ENCODE measurements at places on chromosomes 11 and 22.

DNA sequence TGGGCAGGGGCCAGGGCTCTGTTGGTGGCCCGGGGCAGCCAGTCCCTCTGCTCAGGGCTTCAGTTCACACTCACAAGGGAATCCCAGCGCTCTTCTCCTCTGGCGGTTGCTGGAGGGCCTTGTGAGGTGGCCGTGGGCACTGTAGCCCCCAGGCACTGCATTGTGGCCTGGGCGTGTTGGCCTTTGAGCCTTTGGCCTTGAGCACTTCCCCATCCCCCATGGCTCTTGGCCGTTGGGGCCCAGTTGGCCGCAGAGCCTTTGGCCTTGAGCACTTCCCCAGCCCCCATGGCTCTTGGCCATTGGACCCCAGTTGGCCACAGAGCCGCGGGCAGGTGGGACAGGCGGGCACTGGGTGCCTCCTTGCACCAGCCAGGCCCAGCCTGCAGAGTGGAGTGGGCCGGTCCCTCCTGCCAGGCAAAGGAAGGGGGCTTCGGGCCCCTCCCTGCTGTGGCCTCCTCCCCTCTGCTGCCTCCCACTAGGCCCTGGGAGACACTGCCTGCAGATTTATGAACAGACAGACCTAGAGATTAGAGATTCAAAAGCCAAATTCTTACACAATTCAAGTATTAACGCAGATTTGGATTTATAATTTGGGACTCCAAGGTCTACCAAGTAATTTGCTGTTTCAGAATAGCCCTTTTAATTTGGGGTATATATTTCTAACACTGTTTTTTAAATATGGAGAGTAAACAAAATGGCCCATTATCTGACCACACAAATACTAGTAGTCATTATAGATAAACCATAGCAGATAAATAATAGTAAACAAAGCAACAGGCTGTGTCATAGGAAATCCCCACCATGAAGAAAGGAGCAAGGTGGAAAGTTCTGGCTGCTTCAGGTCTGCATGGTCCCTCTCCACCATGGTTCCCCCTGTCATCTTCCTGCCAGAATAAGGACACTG, 18.2 kb upstream of the TXNRD2 start:
- no peak for DNase-seq

DNA sequence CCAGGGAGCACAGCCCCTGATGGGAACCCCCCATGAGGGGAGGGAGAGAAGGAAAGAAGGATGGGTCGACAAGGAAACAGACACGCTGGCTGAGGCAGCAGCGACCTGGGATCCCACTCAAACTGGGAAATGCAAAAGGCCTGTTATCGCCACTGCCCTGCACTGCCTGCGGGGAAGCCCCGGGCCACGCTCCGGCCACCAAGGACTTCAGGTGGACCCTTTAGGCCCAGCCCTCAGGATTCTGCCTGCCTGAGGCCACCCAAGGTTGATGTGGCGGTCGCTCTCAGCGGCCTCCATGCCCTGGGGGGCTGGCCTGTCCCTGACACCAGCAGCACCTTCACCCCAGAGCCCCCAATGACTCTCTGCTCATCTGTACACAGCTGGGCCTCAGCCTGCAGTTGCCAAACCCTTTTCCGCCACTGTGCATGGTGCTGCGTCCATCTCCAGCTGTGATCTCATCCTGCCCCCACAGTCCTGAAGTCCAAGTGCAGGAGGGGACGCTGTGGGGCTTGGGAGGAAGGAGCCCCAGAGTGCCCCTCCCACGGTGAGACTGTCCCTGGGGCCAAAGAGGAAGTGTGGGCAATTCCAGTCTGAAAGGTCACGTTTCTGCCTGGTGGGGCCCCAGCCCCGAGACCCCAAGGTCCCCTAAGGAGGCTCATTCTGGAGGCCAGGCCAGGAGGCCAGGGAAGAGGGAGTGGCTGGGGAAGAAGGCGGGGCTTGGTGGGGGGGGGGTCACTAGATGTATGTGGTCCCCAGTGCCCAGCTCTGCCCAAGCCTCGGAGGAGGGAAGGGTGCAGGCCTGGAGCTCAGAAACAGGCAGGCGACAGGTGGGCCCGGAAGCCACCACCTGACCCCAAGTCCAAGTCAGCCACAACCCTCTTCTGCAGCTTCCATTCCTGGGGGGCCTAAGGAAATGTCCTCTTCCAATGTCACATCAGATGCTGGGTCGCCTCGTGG, 31.6 kb downstream of the OSBPL5 start:
- DNase-seq, result no peak

DNA sequence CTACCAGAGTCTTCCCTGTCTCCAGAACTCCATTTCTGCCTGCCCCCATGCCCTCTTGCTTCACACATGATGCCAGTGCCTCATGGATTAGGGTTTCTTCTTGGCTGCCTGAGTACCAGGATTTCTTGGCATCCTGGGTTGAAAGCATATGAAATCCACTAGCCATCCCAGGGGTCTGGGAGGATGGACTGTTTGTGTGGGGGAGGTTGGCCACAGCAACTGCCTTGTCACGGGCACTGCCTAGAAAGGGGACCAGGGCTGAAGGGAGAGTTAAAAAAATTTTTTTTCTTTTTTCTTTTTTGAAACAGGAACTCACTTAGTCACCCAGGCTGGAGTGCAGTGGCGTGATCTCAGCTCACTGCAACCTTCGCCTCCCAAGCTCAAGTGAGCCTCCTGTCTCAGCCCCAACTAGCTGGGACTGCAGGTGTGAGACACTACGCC, 4.2 kb downstream of the USP35 start:
- no peak for DNase-seq

DNA sequence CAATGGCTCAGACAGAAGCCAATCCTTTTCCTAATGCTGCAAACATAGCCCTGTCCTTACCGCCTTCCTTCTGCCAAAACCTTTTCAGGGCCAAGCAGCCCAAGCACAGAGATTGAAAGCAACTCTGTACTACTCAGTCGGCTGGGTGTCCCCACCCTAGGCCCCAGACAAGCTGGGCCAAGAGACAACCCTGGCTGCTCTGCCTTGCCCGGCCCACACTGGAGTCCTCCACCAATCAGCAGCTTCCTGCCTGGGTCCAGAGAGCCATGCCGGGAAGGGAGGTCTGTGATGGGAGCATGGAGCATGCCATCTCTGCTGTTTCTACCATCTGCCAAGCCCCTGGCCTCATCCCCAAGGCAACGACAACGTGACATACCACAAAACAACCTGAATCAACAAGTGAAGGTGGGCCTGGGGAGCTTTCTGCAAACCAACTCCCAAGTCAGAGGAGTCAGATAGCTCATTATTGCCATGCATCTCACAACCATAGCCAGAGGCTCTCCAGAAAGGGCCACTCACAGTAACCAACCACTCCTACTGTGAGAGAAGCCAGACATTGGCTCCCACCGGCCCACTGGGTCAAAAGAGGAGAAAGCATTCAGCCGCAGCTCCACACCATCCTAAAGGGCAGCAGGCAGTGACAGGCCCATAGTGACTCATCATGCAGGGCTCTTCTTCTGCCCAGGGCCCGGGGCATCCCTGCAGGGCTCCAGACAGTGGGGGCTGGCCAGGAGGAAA, 18.2 kb downstream of the PATZ1 start:
- no peak for DNase-seq

GRCh38 chr11:130613396-130613795, 165.0 kb downstream of the ADAMTS15 start:
- no peak for DNase-seq

Measured in epithelial cell of proximal tubule (primary cell).